ENCODE measurements at places on chromosomes 6 and 20.

GRCh38 chr20:9835302-9835701 lies 3.6 kb downstream of the PAK5 start:
- no peak for DNase-seq

GRCh38 chr6:132107896-132108295 lies 156.7 kb upstream of the CCN2 start:
- no peak for DNase-seq

GRCh38 chr20:38355161-38356012 lies 9.1 kb downstream of the LBP start:
- DNase-seq: peak; percentile 15

GRCh38 chr20:731891-732560 lies 36.3 kb downstream of the SLC52A3 start:
- DNase-seq: no peak

DNA sequence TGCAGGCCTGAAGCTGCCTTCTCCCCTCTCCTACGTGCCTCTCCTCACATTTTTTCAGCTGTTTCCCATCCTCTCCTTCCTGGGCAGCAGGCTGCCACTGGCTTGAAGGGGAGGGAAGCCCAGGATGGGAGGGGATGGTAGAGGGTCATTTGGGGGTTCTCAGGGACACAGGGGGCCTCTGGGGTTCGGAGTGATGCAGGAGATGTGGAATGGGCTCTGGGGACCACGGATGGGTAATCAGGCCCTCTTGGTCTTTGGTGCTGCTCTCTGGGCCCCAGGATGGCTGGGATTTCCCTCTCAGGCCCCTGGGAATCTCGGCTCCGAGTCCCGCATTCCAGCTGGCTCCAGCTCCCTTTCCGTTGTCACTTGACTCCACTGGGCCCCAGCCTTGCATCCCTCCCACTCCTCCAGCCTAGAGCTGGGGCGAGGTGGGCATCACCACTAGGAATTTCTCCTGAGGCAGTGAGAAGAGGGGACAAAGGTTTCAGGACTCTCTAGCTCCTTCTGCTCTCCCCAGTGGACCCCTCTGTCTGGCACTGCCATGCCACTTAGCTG lies 2.0 kb upstream of the DDR1 start:
- DNase-seq: no peak

DNA sequence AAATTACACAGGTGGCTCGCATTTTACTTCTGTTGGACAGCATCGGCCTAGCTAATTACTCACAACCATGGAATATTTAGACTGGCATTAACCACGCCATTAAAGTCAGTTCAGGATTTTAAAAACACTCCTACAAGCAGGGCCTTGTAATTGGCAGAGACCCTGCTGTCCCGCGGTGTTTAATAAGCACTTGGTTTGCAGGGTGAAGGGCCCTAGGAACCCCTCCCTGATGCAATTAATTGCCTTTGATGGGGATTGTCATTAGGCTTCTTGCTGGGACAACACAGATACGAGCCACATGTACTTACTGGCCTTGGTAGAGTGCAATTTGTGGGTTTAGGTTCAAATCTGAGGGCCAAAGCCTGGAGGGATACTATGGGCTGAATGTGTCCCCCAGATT lies 7.8 kb upstream of the VSTM2L start:
- no peak for DNase-seq
